Activated B cell treated with CpG ODN at 0.5 μM for 24 hours (primary cell): ENCODE measurements at places on chromosomes 4 and X. TPM values are rescaled to one million over a fixed set of nuclear protein-coding genes. Genes with fewer than 3 reads are reported as not detected.

DNA sequence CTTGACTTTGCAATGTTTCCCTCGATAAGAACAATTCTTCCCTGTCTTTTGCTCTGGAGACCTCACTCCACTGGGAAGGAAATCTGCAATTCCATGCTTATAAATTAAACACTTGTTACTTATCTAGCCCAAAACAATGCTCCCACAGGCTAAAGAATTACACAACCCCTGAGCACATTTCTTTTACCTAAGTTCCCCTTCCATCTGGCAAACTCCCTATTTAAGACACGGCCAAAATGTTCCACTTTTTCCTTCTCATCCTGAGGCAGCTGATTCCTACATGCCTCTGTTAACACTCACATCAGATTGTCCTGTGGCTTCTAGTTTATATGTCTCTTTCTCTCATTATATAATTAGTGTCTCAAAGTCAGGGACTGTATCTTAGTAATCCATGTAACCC lies 211.7 kb downstream of the COX18 start:
- no peak overlapping the region for H3K4me3 ChIP-seq
- H3K36me3 ChIP-seq, result no peaks in the 10 kb centered on the region
- no peaks in the 10 kb centered on the region for H3K27me3 ChIP-seq
- H3K27ac ChIP-seq, result no peak overlapping the region
- no peaks in the 10 kb centered on the region for H3K4me1 ChIP-seq
- no peak for DNase-seq

DNA sequence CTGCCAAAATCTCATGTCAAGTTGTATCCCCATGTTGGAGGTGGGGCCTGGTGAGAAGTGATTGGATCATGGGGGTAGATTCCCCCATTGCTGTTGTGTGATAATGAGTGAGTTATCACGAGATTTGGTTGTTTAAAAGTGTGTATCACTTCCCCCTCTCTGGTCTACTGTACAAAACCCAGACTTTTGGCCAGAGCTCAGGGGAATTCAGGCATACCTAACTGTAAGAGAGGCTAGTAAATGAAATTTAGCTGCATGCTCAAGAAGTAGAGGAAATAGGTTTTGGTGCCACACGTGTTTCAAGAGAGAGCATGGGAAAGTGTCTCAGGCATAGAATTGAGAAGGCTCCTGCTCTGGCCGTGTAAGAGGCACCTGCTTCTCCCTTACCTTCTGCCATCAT lies 190.5 kb upstream of the GALNTL6 start:
- H3K36me3 ChIP-seq, result no peaks in the 10 kb centered on the region

- no peak overlapping the region for H3K27ac ChIP-seq
- no peaks in the 10 kb centered on the region for H3K4me1 ChIP-seq
- no peaks in the 10 kb centered on the region for H3K27me3 ChIP-seq
- no peaks in the 10 kb centered on the region for H3K36me3 ChIP-seq
Measured at GRCh38 chrX:110745288-110745687, 50.3 kb downstream of the CHRDL1 start.

DNA sequence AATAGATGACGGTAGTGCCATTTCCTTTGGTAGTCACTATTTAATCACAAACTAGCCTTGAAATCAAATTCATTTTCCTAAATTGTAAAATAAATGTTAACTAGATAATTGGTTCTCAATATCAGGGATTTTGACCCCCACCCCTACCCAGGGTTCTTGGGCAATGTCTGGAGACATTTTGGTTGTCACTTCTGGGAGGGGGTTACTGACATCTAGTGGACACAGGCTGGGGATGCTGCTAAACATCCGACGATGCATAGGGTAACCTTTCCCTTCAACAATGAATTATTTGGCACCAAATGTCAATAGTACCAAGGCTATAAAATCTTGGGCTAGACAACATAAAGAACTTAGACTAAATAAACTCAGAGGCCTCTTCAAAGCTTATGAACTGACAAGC lies 285.8 kb upstream of the TRPC5 start:
- H3K4me1 ChIP-seq, result no peaks in the 10 kb centered on the region
- DNase-seq, result no peak
- no peak overlapping the region for H3K4me3 ChIP-seq
- no peaks in the 10 kb centered on the region for H3K27me3 ChIP-seq

DNA sequence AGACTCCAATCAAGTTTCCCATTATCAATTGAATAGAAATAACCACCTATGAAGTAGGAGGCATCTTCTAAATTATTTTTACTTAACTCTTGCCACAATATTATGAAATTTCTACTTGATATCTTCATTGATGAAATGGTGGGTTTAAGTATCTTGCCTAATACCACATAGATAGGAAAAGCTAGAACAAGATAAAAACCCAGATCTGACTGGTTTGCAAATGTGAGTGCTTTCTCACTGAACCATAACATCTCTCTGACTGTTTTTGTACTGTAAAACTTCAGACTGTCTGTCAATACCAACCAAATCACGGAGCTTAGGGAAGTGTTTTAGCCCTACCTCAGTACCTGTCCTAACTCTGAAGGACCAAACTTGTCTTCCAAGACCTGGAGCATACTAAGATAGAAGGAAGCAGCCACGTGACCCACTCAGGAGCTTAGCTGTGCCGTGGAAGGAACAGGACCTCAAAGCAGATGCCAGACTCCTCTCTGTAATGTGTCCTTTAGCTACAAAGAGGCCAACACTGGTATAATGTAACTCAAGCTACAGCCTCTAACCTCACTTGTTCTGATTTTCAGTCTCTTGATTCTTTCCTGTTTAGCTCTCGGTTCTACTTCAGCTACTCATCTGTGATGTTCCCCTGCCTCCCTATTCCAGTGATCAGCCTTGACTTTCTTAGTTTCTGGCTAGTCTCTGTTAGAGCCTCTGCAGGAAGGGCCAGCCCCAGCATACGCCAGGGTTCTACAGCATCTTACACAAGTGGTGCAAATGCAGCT lies 84.4 kb downstream of the LRP2BP start:
- DNase-seq, result no peak
- H3K27ac ChIP-seq, result peak overlapping the region; percentile 75
- H3K27me3 ChIP-seq, result no peaks in the 10 kb centered on the region
- peaks cover 31% of the 10 kb centered on the region for H3K4me1 ChIP-seq
- H3K4me3 ChIP-seq, result peak overlapping the region; percentile 42

DNA sequence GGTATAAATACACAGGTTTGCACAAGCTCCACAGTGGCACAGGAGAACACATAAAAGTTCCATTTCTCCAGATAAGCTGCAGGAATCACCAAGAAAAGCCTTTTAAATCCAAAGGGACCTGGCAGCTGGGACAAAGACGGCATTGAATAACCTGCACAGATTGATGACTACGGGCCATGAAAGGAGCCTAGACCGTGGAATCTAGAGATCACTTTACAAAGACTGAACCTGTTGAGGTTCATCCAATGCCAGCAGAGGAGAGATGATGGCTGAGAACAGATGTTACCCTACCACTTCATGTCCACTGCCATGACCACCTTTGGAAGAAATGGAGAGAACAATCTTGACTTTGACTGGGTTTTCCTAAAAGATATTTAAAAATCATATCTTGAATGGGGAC lies 88.7 kb downstream of the PRSS12 start:
- peaks cover 35% of the 10 kb centered on the region for H3K27me3 ChIP-seq
- H3K36me3 ChIP-seq, result no peaks in the 10 kb centered on the region
- no peak overlapping the region for H3K27ac ChIP-seq
- H3K4me3 ChIP-seq, result no peak overlapping the region
- H3K4me1 ChIP-seq, result no peaks in the 10 kb centered on the region

GRCh38 chr4:56531149-56531770 lies 25.7 kb downstream of the ARL9 start:
- DNase-seq, result no peak
- H3K4me1 ChIP-seq, result peaks cover 4% of the 10 kb centered on the region
- H3K27ac ChIP-seq, result no peak overlapping the region
- H3K4me3 ChIP-seq, result no peak overlapping the region
- H3K27me3 ChIP-seq, result peaks cover 16% of the 10 kb centered on the region

- H3K4me1 ChIP-seq, result peaks cover 62% of the 10 kb centered on the region
- peak overlapping the region; percentile 70 for H3K4me3 ChIP-seq
- no peaks in the 10 kb centered on the region for H3K36me3 ChIP-seq
- H3K27ac ChIP-seq, result peak overlapping the region; percentile 96
- H3K27me3 ChIP-seq, result no peaks in the 10 kb centered on the region
Measured at GRCh38 chr4:80173401-80173800, 23.9 kb upstream of the PRDM8 start.

DNA sequence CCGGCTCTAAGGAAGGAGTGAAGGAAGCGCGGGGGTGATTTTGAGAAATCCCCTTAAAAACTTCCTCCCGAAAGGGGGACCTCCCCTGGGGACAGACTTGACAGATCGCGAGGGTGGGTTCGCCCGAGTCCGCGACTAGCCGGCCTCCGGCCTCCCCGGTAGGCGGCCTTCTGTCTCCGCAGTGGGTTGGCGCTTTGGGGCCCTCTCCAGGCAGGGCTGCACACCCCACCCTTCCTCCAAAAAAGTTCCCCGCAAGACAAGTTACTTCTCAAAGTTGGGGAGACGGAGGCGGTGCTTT lies 24.8 kb downstream of the HOPX start:
- peak overlapping the region; percentile 81 for H3K4me3 ChIP-seq
- H3K27ac ChIP-seq, result peak overlapping the region; percentile 46
- no peaks in the 10 kb centered on the region for H3K36me3 ChIP-seq
- peaks cover 2% of the 10 kb centered on the region for H3K27me3 ChIP-seq
- peaks cover 55% of the 10 kb centered on the region for H3K4me1 ChIP-seq
- DNase-seq, result no peak

DNA sequence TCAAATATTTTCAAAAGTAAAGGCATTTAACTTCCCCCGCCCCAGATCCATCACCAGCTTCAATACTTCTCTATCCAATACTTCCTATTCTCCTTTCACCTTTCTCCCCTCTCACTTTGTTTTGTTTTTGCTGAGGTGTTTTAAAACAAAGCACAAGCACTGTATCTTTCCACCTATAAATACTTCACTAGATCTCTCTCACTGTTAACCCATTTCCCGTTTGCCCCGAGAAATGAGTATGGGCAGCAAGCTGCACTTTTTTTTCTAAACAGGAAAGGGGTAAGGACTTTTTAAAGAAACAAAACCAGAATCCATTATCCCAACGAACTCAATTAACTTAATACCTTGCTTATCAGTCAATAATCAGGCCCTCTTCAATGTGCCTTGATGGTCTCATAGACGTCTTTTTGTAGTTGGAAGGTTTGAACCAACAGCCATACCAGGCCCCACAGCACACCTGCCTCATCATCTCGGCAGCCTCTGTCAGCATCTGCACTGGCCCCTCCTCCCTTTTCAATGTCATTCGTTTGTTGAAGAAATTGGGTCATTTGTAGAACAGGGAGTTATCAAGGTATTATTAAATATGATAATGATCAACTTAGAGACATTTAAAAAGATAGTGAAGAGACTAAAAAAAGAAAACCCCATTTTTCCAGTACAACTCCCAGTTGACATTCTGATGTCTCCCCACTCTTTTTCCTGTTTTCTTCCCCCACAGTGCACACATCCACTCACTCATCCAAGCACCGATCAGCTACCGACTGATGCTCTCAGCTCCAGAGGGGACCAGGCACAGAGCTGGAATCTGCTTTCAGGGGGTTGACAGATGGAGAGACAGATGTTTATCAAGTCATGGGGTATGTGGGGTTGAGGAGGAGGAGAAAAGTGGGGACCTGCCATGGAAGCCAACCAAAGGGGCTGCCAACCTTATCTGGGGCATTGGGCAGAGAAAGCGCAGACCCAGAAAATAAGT lies 25.8 kb downstream of the CRMP1 start:
- H3K27me3 ChIP-seq, result peaks cover 8% of the 10 kb centered on the region
- H3K4me1 ChIP-seq, result peaks cover 20% of the 10 kb centered on the region
- no peak overlapping the region for H3K4me3 ChIP-seq

GRCh38 chr4:960636-961350 lies 12.6 kb downstream of the DGKQ start:
- peaks cover 2% of the 10 kb centered on the region for H3K4me1 ChIP-seq
- peaks cover 35% of the 10 kb centered on the region for H3K36me3 ChIP-seq
- no peak overlapping the region for H3K4me3 ChIP-seq
- no peak overlapping the region for H3K27ac ChIP-seq

- peaks cover 57% of the 10 kb centered on the region for H3K36me3 ChIP-seq
- peaks cover 54% of the 10 kb centered on the region for H3K4me1 ChIP-seq
- no peak overlapping the region for H3K27ac ChIP-seq
- H3K4me3 ChIP-seq, result peak overlapping the region; percentile 92
- no peaks in the 10 kb centered on the region for H3K27me3 ChIP-seq
Measured at GRCh38 chr4:52714597-52715254, 36.5 kb downstream of the ERVMER34-1 start.

GRCh38 chr4:126552321-126552720 lies 1080.4 kb upstream of the INTU start:
- H3K27ac ChIP-seq, result no peak overlapping the region
- no peaks in the 10 kb centered on the region for H3K27me3 ChIP-seq
- DNase-seq, result no peak
- no peaks in the 10 kb centered on the region for H3K4me1 ChIP-seq

- H3K4me1 ChIP-seq, result no peaks in the 10 kb centered on the region
- no peaks in the 10 kb centered on the region for H3K27me3 ChIP-seq
- no peak for DNase-seq
- no peak overlapping the region for H3K27ac ChIP-seq
- no peaks in the 10 kb centered on the region for H3K36me3 ChIP-seq
Measured at GRCh38 chr4:131531087-131531486, 1618.0 kb upstream of the PCDH10 start.

GRCh38 chr4:84501202-84501503 lies 2.1 kb upstream of the NKX6-1 start:
- DNase-seq, result no peak
- no peak overlapping the region for H3K4me3 ChIP-seq
- H3K4me1 ChIP-seq, result peaks cover 21% of the 10 kb centered on the region
- peaks cover 75% of the 10 kb centered on the region for H3K27me3 ChIP-seq
- H3K27ac ChIP-seq, result no peak overlapping the region
- H3K36me3 ChIP-seq, result no peaks in the 10 kb centered on the region

GPR78 gene
- not detected in 2 replicates for total RNA-seq

CTAG2 gene
- total RNA-seq, result not detected in 2 replicates

C4orf50 gene
- 0.02 TPM in 1 of 2 replicates, not detected in the other for total RNA-seq

OPRPN gene
- not detected in 2 replicates for total RNA-seq

PCSK1N gene
- not detected in 2 replicates for total RNA-seq

CYLC1 gene
- not detected in 2 replicates for total RNA-seq

CCDC110 gene
- total RNA-seq, result 0.33 and 0.71 TPM in 2 replicates

SATL1 gene
- not detected in 2 replicates for total RNA-seq

CD99 gene
- 86.4 and 102 TPM in 2 replicates for total RNA-seq

FAM9B gene
- total RNA-seq, result not detected in 2 replicates

DMRTC1 gene
- 0.27 and 0.71 TPM in 2 replicates for total RNA-seq

SYAP1 gene
- total RNA-seq, result 14.9 and 16.8 TPM in 2 replicates

BLOC1S4 gene
- 19.8 and 20.3 TPM in 2 replicates for total RNA-seq

AVPR2 gene
- total RNA-seq, result not detected in 2 replicates

LRBA gene
- 55.7 and 66.5 TPM in 2 replicates for total RNA-seq
